A549 treated with RU486 at 1 μM for 4 hours (cell line): ENCODE measurements at places on chromosomes 13 and 19. TPM values are rescaled to one million over a fixed set of nuclear protein-coding genes. Genes with fewer than 3 reads are reported as not detected.

BRCA2 gene
- 3.6 to 6.5 TPM (median 4.0 TPM) in 5 replicates for total RNA-seq

WASF3 gene
- 0.08 to 0.25 TPM (median 0.11 TPM) in 5 replicates for total RNA-seq

CPB2 gene
- not detected in 5 replicates for total RNA-seq

MRPL34 gene
- total RNA-seq = 61.3 to 102 TPM (median 91.5 TPM) in 5 replicates

KCNC3 gene
- total RNA-seq = 1.0 to 1.5 TPM (median 1.2 TPM) in 5 replicates

ETV2 gene
- 1.4 to 2.8 TPM (median 2.2 TPM) in 5 replicates for total RNA-seq

ATP4B gene
- not detected in 5 replicates for total RNA-seq

LYPD3 gene
- 0.24 to 0.78 TPM (median 0.43 TPM) in 5 replicates for total RNA-seq

UHRF1 gene
- 38.8 to 53.2 TPM (median 46.2 TPM) in 5 replicates for total RNA-seq

ZNF726 gene
- total RNA-seq = 0.27 to 0.98 TPM (median 0.70 TPM) in 5 replicates

PSG7 gene
- 0.07 to 0.25 TPM (median 0.07 TPM) in 3 of 5 replicates, not detected in the others for total RNA-seq

MRPL57 gene
- 18.9 to 26.7 TPM (median 25.1 TPM) in 5 replicates for total RNA-seq

MCOLN1 gene
- total RNA-seq = 10.5 to 14.9 TPM (median 13.1 TPM) in 5 replicates

UNC13A gene
- total RNA-seq = 1.00 to 2.2 TPM (median 1.5 TPM) in 5 replicates

TSKS gene
- not detected in 5 replicates for total RNA-seq

EBI3 gene
- total RNA-seq = 1.7 to 4.1 TPM (median 3.1 TPM) in 5 replicates

SAFB2 gene
- total RNA-seq = 26.6 to 43.7 TPM (median 37.3 TPM) in 5 replicates

ATP1A3 gene
- total RNA-seq = 3.5 to 5.7 TPM (median 5.1 TPM) in 5 replicates

CLEC11A gene
- 5.8 to 11.0 TPM (median 8.2 TPM) in 5 replicates for total RNA-seq

KLC3 gene
- total RNA-seq = 0.51 to 0.74 TPM (median 0.65 TPM) in 5 replicates

IRGC gene
- total RNA-seq = not detected in 5 replicates

COG3 gene
- total RNA-seq = 8.8 to 15.8 TPM (median 14.7 TPM) in 5 replicates

TMEM150B gene
- 0.13 TPM in 1 of 5 replicates, not detected in the others for total RNA-seq

DAND5 gene
- not detected in 5 replicates for total RNA-seq

ZNF235 gene
- total RNA-seq = 2.5 to 3.9 TPM (median 3.3 TPM) in 5 replicates

ABCC4 gene
- total RNA-seq = 12.3 to 22.1 TPM (median 19.7 TPM) in 5 replicates

RYR1 gene
- total RNA-seq = 4.0 to 6.1 TPM (median 5.0 TPM) in 5 replicates

C13orf46 gene
- total RNA-seq = 0.05 to 0.27 TPM (median 0.14 TPM) in 5 replicates

CYP4F8 gene
- not detected in 5 replicates for total RNA-seq

GAPDHS gene
- total RNA-seq = not detected in 5 replicates

SLC15A1 gene
- 0.03 to 0.07 TPM (median 0.06 TPM) in 4 of 5 replicates, not detected in the other for total RNA-seq

PABPC3 gene
- total RNA-seq = 0.07 to 0.22 TPM (median 0.14 TPM) in 5 replicates

NRTN gene
- 0.37 to 0.89 TPM (median 0.58 TPM) in 5 replicates for total RNA-seq

ZNF66 gene
- total RNA-seq = not detected in 5 replicates

GFY gene
- 0.12 to 0.28 TPM (median 0.17 TPM) in 4 of 5 replicates, not detected in the other for total RNA-seq

IGFL2 gene
- total RNA-seq = 0.56 to 0.83 TPM (median 0.67 TPM) in 4 of 5 replicates, not detected in the other

CFAP97D2 gene
- total RNA-seq = not detected in 5 replicates

FFAR1 gene
- 0.06 TPM in 1 of 5 replicates, not detected in the others for total RNA-seq

GNG7 gene
- total RNA-seq = 0.05 to 0.14 TPM (median 0.06 TPM) in 4 of 5 replicates, not detected in the other

FFAR3 gene
- not detected in 5 replicates for total RNA-seq

ZNF534 gene
- not detected in 5 replicates for total RNA-seq

PRSS57 gene
- total RNA-seq = 0.16 to 0.19 TPM in 2 of 5 replicates, not detected in the others

PEPD gene
- total RNA-seq = 98.5 to 127 TPM (median 120 TPM) in 5 replicates

MIDN gene
- total RNA-seq = 37.1 to 48.7 TPM (median 42.2 TPM) in 5 replicates

P2RY11 gene
- 5.8 to 13.1 TPM (median 7.6 TPM) in 5 replicates for total RNA-seq

GNA15 gene
- 0.16 to 0.19 TPM (median 0.16 TPM) in 3 of 5 replicates, not detected in the others for total RNA-seq

PCP2 gene
- total RNA-seq = 0.20 TPM in 1 of 5 replicates, not detected in the others

ZGLP1 gene
- total RNA-seq = 1.2 to 4.1 TPM (median 1.8 TPM) in 5 replicates

MYPOP gene
- total RNA-seq = 5.9 to 11.3 TPM (median 9.3 TPM) in 5 replicates

IPO5 gene
- 64.9 to 105 TPM (median 88.3 TPM) in 5 replicates for total RNA-seq

SPTBN4 gene
- 0.59 to 1.3 TPM (median 0.90 TPM) in 5 replicates for total RNA-seq

ALOX5AP gene
- 1.9 to 4.5 TPM (median 3.0 TPM) in 5 replicates for total RNA-seq

EGLN2 gene
- 66.3 to 90.3 TPM (median 84.8 TPM) in 5 replicates for total RNA-seq

ERFL gene
- 0.23 to 0.41 TPM (median 0.36 TPM) in 5 replicates for total RNA-seq

TMPRSS9 gene
- total RNA-seq = not detected in 5 replicates

MYBPC2 gene
- total RNA-seq = not detected in 5 replicates

ZIK1 gene
- 0.06 TPM in 1 of 5 replicates, not detected in the others for total RNA-seq

LCP1 gene
- 0.07 to 0.25 TPM (median 0.13 TPM) in 5 replicates for total RNA-seq
